ENCODE measurements at places on chromosomes 11 and 22. TPM values are rescaled to one million over a fixed set of nuclear protein-coding genes. Genes with fewer than 3 reads are reported as not detected.

DNA sequence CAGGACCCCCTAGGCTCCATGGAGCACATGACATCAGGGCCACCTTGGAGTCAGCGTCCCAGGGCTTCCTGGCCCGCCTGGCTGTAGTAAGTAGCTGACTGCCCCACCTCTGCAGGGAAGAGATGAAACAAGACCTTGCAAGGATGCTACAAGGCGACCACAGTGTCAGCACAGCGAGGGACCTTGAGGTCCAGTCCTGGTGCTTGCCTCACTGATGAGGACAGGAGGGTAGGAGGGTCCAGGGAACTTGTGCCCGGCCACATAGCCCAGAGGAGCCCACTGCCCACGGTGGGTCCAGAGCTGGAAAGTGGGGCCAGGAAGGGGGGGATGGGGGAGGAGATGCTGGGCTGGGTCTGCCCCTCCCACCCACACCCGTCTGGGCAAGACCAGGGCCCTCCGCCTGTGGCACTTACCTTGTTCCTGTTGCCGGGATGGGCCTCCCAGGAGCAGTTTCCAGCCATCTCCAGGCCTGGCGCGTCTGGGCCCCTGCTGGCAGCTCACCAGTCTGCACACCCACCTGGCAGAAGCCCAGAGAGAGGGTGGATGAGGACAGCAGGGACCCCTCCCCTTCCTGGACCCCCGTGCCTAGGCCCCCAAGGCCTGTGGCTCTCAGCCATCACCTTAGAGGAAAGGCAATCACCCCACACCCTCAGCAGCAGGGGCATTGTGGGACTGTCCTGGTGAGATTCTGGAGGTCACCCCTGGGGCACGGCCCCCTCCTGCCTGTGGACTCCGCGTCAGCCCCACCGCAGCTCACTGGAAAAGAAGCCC, 3.4 kb downstream of the MRGPRF start:
- no peak for DNase-seq

DNA sequence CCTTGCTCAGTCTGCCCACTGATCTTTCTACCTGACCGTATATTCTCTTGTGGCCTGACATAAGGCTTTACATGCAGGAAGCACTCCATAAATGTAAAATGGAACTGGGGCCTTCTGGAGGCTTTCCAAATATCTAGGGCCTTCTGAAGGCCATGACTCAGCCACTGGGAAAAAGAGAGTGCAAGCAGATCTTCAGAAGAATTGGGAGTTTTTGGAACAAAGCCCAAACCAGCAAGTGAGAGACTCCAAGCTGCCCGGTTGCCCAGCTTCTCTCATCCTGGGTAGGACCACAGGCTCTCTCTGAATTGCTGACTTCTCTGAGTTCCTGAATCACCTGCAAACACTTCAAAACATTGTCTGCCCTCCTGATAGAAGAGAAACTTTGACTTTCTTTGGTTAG, 107.9 kb upstream of the BMAL1 start:
- DNase-seq, result no peak

DNA sequence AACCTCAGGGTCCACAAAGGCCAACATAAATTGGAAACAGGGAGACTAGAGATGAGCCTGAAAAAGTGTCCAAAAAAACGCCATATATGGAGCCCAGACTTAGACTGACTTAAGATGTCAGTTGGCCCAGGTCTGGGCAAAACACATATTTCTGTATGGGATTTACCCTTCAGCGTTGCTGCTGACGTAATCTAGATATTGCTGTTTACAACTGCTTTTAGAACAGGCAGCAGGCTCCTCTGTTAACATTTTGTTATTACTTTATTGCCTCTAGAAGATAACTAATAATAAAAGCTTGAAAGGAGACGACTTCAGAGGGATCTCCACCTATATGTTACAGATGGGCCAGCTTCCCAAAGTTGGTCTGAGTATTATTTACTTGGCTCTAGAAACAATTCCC, 8.7 kb downstream of the ME3 start:
- DNase-seq, result no peak

- DNase-seq, result no peak
These were observed 106.1 kb upstream of the CLMP start for GRCh38 chr11:123301013-123301591.

GRCh38 chr11:65479184-65480145, 19.4 kb upstream of the MALAT1 start:
- peak; percentile 82 for DNase-seq

DNA sequence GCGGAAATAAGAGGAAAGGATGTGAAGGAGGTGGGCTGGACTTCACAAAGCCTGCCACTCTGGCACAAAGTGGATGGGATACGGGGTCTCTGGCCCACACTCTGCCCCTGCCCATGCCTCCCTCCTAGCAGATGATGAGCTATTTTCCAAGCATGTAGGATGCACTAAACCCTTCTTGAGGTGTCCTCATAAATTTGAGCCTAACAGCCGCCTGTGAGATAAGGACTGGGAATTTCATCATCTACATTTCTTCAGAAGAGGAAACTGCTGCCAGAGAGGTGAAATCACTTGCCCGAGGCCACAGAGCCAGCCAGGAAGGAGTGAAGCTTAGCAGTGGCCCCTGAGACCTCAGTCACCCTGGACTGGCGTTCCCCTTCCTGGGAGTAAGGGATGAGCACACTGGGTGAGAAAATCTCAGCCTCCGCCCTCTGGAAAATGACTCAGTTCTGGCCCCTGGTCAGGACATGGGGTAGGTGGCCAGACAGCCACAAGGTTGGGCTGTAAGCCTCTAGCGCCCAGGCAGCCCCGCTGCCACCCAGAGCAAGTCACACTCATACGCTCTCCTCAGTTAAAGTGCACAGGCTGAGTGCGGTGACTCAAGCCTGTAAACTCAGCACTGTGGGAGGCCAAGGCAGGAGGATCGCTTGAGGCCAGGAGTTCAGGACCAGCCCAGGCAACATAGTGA, 27.9 kb downstream of the MB start:
- peak; percentile 84 for DNase-seq

DNA sequence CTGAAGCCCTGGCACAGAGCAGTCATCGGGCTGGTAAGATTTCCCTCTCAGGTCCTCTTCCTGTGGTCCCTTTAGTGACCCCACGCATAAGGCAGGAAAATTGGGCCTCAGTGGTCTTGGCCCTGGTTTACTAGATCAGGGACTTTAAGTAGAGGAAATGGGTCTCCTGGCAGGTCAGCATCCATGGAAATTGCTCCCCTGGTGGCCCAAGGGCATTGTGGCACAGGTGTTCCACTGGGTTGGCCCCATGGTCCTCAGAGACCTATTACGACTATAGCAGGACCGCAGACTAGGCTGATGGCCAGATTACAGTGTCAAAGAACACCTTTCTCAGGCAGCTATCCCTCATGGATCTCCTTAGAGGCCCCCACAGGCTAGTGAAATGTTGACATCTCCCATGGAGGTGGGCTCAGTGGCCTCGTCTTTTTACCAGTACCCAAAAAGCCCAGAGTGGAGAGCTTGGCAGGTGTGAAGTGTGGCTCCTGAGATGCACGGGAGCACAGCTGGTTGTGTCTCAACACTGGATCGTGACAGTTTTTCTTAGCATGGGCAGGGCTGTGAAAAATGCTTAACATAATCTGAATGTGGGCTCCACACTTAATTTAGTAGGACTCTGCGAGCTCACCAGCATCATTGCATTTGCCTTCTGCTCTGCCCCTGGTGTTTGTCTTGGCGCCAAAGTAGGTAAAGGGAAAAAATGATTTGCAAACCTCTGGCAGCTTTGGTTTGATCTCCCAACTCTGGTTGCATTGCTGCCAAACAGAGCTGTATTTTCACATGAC, 74.2 kb downstream of the ZBTB16 start:
- DNase-seq, result no peak

DNA sequence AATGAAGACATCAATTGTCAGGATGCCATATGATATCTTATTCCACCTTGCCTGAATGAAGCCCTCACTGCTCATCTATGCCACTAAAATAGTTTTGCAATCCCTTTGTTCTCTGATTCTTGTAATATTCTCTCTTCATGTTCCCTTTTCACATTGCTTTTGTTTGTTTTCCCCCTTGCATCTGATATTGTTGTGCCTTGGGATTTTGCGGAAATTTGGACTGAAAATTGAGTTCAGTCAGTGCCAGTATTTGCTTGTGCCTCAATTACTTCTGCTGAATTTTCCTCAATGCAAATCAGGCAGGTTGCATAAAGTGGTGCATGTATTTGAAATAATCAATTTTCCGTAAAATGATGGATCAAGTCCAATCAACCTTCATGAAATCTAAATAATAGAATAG, 98.3 kb downstream of the PAX6 start:
- no peak for DNase-seq

- DNase-seq, result no peak
These were observed 6.9 kb downstream of the SCGB1C1 start for GRCh38 chr11:199782-200181.

DNA sequence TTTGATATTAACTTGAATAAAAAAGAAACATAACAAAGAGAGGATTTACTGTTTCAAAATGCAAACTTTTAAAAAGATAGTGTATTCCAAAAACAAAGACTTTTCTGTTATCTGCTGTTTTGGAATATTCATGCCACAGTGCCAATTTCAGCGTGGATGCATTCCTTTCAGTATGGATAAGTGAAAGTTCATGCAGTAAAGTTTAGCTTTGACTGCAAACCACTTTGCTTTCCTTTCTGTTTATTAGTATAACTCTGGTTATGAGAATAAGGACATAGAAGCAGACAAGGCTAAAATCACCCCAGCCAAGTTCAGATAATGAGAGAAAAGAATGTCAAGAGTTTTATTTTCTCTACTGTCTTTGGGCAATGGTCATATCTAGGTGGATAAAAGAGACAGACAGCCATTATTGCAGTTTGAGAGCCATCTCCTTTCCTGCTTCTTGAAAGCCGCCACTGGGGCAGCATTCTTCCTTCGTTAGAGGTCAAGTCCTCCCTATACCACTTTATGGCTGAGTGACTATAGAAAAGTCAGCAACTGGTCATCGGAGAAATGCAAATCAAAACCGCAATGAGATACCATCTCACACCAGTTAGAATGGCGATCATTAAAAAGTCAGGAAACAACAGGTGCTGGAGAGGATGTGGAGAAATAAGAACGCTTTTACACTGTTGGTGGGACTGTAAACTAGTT, 82.4 kb upstream of the BLID start:
- DNase-seq, result no peak

GRCh38 chr11:95968585-95968984, 44.7 kb upstream of the MTMR2 start:
- DNase-seq, result no peak

GRCh38 chr22:49182416-49182815, 645.3 kb downstream of the BRD1 start:
- DNase-seq, result no peak

DNA sequence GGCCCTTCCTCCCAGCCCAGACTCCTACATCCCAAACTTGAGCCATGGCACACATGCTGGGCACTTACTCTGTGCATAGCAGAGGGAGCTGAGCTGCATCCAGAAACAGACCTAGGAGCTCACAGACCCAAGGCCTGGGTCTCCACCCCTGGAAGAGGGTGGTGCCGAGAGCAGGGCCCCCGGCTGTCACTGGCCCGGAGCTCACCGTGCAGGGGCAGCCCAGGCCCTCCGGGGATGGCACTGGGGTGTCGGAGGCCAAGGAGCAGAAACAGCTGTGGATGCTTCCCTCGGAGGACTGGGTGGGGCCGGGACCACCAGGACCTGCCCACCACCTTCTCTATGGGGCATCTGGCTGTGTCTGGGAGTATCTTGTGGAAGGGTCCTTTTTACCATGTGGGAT, 4.3 kb upstream of the APOBEC3A start:
- no peak for DNase-seq

- no peak for DNase-seq
These were observed 104.6 kb upstream of the FGF3 start for GRCh38 chr11:69923641-69924307.

Gene TSKU
- 4.0 TPM for total RNA-seq

Gene VWCE
- 1.4 TPM for total RNA-seq

Gene ESAM
- total RNA-seq, result 27.9 TPM

Gene CARD10
- 4.4 TPM for total RNA-seq

Gene PGGHG
- 4.6 TPM for total RNA-seq
